CD4-positive, alpha-beta T cell treated with Interleukin-21 for 1 hour (primary cell): ENCODE measurements at places on chromosomes 11 and 22.

DNA sequence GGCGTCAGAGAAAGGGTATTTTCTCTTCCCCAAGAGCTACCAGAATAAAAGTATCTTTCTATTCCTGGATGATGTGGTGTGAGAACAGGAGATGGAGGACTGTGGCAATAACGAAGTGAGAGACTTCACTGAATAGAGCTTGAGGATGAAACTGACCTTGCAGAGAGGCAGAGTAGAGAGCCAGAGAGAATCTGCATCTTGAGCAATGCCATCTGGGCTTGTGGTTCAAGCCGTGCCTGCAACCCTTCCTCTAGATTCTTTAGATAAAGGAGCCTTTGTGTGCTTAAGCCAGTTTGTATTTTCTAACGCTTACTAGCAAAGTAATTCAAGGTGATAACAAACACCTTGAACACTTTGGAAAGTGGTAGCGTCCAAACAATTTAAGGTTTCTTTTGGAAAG is 2.2 kb downstream of the ME3 start:
- no peak for DNase-seq

DNA sequence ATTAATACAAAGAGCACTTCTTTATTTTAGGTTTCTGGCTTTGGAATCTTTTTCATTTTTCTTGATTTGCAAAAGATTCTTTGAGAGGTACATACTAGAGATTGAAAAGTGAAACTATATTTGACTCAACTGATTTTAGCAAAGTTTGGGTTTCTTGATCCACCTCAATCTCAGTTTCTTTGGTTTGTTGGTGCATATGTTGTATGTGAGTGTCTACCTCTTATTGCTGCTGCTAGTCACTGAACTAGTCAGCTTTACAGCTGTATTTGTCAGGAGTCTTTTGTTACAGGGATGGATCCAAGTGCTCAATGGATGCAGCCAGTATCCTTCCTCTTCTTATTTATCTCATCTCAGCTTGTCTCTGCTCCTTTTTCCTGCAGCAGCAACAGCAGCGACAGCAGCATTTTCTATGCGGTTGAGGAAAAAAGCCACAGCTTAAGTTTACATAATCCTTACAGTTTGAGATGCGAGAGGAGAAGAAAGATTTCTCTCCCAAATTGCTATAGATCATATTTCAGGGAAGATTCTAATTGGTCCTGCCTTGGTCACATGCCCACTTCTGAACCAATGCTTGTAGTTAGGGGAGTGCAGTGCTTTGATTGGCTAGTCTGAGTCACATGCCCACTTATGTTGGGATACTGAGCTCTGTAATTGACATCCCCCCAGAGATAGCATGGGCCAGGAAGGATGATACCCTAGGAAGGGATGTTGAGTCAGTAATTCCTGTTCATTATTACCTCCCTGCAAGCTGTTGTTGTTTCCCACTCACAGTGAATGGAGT is 10.0 kb upstream of the ZNRF3 start:
- DNase-seq, result no peak

DNA sequence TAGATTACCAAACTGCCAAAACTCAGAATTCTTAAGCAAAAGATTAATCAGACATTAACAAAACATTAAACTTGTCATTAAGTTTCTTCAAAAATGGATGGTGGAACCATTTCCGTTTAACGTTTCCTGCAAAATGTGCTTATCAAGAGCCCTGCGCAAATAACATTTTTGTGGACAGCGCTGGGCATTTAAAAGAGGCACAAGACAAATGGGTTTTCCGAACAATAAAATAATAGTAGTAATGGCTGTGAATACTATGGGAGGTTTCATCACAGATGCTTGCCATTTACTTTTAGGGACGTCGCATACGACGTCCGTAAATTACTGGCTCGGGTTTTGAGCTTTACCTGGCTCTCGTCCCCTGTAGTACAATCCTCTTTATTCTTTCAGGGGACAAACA is 1.1 kb downstream of the NPAT start:
- DNase-seq, result peak; percentile 26

DNA sequence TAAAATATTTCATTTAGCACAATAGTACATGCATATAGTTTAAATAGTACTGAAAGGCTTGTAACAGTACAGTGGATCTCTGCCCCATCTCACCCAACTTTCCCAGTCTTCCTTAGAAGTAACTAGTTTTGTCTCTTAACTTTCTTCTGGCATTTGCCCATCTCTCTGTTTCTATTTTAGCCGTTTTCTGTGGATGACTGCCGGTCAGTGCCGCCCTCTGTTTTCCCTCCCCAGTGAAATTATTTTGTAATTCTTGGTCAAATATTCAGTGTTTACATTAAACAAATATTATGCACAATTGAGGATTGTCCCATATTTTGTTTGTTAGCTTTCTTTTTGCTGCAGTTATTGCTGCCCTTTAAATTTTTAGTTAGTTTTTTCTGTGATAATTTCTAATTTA is 8.3 kb downstream of the PDHX start:
- no peak for DNase-seq

GRCh38 chr22:45574069-45574703 is 71.5 kb downstream of the FBLN1 start:
- DNase-seq, result no peak

DNA sequence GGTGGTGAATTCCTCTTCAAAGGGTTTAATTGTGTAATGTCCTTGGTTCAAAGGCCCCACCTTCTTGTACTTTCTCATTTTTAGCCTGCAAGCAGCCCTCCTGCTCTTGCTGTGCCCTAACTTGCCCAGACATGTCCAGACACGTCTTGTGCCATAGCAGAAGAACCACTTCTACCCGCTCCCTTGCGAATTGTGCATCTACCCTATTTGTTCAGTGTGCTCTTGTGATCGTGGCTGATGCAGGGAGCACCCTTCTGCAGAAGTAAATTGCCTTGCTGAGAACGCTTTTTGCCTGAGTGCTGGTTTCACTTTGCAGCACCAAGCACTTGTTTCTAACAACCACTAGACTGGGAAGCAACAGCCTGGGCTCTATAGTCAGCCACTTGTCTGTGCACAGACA is 249.4 kb downstream of the SBF2 start:
- no peak for DNase-seq

GRCh38 chr22:33018232-33018864 is 39.8 kb downstream of the SYN3 start:
- DNase-seq, result peak; percentile 15

DNA sequence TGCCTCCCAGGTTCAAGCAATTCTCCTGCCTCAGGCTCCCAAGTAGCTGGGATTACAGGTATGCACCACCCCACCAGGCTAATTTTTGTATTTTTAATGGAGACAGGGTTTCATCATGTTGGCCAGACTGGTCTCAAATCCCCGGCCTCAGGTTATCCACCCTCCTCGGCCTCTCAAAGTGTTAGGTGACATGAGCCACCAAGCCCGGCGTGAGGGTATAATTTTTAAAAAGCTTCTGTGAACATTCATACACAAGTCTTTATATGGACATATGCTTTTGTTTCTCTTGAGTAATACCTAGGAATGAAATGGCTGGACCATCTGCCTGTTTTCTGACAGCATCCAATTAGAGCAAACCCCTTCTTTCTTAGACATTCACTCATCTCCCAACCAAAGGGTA is 14.3 kb upstream of the NAALAD2 start:
- DNase-seq, result no peak

GRCh38 chr11:27356624-27357222 is 6.3 kb downstream of the CCDC34 start:
- no peak for DNase-seq

DNA sequence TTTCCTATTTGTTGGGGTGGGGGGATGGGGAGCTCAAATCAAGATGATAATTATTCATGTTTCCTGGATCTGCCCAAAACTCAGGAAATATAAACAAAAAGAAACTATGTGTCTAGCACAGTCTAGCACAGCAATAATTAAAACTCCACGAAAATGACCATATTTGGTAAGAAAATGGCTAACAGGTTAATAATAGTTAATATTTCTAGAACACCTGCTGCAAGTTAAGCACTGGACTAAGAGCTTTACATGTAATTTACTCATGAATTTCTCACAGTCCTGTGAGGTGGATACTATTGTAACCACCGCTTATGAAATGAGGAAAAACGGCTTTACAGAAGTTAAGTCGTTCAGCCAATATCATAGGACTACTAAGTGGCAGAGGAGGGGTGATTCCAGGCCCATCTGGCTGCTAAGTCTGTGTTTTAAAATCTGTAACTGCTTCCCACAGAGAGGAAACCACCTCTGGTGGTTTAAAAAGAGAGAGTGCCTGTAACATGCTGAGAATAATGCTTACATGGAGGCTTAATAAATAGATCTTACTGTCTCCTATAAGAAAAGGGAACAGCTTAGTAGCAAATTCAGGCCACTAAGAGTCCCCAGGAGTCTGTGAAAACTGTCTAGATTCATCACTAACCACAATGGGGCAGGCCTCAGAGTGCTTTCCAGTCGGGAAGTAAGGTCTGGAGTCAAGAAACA is 11.0 kb upstream of the AMOTL1 start:
- no peak for DNase-seq

GRCh38 chr11:110573411-110573810 is 138.8 kb downstream of the ARHGAP20 start:
- no peak for DNase-seq

GRCh38 chr11:62853279-62853965 is 14.0 kb upstream of the WDR74 start:
- DNase-seq, result peak; percentile 64

- no peak for DNase-seq
Measured at GRCh38 chr11:102734650-102735049, 9.9 kb upstream of the MMP8 start.

GRCh38 chr11:6201481-6201880 is 2.5 kb downstream of the OR52W1 start:
- no peak for DNase-seq

- DNase-seq, result no peak
Measured at GRCh38 chr22:47279746-47280145, 517.3 kb downstream of the TBC1D22A start.

GRCh38 chr22:19708321-19709011 is 5.8 kb upstream of the SEPTIN5 start:
- no peak for DNase-seq

DNA sequence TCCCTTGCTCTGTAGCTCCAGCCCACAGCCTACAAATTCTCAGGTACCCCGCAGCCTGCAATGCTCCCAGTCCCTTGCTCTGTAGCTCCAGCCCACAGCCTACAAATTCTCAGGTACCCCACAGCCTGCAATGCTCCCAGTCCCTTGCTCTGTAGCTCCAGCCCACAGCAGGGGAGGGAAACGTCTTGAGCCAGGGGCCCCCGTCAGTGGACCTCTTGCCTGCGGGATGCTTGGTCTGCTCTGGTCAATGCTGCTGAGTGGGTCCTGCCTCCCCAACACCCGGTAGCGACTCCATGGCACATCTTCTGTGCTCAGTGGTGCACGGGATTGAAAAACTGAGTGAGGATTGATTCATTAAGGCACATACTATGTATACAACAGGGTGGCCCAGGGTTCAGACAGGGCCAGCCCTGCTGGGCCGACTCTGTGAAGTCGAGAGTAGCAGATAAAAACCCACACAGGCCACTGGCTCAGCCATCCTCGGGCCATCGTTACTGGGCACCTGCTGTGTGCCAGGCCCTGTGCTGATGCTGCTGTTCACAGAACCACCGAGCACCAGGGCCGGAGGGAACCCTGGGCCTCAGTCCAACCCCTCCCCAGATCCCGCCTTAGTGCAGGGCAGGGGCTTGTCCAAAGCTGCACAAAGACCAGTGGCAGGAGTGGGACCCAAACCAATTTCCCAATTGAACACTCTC is 69.7 kb downstream of the MYO7A start:
- DNase-seq, result no peak

DNA sequence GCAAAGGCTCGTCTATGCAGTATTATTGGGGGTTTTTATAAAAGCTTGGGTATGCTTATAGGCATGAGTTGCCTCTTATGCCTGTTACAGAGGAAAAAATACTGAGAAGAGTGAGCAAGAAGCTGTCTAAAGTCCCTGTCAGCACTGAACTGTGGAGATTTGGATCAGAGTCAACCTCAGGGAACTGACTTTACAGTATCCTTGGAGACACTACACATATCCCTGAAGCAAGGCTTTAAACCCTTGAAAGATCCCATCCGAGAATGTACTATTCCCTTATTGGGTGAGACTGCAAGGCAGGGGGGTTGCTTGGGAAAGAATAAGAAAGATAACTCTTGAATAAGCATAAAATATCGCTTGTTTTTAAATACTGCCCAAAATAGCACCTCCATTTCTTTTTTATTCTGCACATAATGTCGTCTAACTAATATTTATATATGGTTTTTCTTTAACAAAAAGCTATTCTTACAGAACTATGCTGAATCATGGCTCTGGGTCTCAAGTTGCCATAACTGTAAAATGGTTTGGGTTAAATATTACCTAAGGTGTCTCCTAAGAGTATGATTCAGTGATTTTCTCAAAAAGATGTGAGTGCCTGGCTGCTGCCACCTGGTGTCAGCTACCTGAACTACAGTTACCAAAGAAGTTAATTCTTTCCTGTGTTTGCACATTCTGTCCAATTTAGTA is 1062.8 kb downstream of the DLG2 start:
- peak; percentile 1 for DNase-seq

DNA sequence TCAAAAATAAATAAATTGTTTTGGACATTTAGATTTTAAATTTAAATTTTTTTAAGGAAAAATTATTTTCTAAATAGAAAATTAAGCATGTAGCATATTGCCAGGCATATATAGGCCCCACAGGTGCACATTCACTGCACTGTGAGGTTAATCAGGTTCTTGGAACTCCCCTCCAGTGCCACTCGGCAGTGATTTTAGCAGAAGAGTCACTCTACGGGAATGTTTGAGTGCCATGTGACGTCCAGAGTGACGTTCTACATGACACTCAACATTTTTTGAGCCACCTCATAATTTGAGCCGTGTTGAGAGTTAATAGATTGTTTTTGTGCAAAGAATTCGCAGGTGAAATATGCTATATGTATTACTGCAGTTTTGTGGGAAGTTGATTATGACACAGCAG is 77.4 kb downstream of the SWAP70 start:
- no peak for DNase-seq

DNA sequence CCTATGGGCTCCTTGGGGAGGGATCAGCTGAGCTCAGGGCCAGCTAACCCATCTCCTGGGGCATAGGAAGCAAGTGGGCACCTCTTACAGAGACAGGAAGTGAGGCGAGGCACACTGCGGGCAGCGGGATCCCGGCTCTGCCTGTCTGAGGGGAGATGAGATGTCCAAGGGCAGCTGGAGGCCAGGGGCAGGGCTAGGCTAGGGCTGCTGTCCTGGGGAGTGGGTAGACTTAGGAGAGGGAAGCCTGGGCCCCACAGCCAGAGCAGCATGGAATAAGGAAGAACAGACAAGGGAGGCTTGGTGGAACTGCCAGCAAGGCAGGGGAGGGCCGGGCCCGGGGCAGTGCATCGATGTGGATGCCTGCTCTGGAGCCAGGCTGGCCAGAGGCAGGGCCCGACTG is 76.3 kb downstream of the MORC2 start:
- no peak for DNase-seq

- no peak for DNase-seq
Measured at GRCh38 chr11:92340839-92341238, 116.2 kb downstream of the FAT3 start.

- no peak for DNase-seq
Measured at GRCh38 chr11:8086001-8086479, 5.0 kb downstream of the TUB start.

GRCh38 chr22:29197096-29197495 is 8.6 kb upstream of the EMID1 start:
- DNase-seq, result no peak

GRCh38 chr11:71977090-71977489 is 21.6 kb upstream of the IL18BP start:
- no peak for DNase-seq

GRCh38 chr11:121476379-121477032 is 23.7 kb upstream of the SORL1-AS1 start:
- no peak for DNase-seq

- DNase-seq, result no peak
Measured at GRCh38 chr22:46072981-46073682, 77.2 kb upstream of the PPARA start.

GRCh38 chr22:47748957-47749356 is 986.5 kb downstream of the TBC1D22A start:
- DNase-seq, result no peak
